Urothelium cell line (cell line): ENCODE measurements at places on chromosomes 1 and 21.
A peak's percentile ranks its signal among the peaks of the same experiment; 100 is the strongest.

DNA sequence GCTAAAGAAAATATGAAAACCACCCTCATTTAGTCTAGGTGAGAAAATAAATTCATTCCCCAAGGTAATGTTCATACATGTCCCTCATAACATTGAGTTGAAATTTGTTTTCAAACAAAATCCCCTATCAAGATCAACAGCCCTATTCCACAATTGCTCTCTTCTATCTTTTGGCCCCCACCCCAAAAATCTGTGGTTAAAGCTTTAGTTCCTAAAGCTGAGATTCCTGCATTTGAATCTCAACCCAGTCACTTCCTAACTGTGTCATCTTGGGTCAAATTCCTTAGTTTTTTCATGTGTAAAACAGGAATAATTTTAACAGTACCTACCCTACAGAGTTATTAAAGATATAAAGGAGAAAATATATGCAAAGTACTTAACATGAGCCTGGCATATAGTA, 22.0 kb downstream of the KIAA0319L start:
- DNase-seq = no peak

GRCh38 chr1:173688300-173688699, 18.6 kb upstream of the ANKRD45 start:
- DNase-seq = no peak

GRCh38 chr1:231799363-231799986, 172.9 kb downstream of the DISC1 start:
- no peak for DNase-seq

DNA sequence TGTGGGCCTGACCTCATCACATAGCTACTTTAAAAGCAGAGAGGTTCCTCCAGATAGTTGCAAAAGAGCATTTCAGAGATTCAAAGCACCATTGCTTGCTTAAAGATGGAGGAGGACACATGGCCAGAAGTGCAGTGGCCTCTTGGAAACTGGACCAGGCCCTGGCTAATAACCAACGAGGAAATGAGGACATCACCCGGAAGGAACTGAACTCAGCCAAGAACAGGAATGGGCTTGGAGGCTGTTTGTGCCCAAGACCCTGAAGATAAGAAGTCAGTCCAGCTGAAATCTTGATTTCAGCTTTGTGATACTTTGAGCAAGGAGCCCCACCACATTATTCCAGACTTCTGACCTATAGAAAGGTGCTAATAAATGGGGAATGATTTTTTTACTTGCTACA, 437.0 kb downstream of the PTPRC start:
- DNase-seq = no peak

DNA sequence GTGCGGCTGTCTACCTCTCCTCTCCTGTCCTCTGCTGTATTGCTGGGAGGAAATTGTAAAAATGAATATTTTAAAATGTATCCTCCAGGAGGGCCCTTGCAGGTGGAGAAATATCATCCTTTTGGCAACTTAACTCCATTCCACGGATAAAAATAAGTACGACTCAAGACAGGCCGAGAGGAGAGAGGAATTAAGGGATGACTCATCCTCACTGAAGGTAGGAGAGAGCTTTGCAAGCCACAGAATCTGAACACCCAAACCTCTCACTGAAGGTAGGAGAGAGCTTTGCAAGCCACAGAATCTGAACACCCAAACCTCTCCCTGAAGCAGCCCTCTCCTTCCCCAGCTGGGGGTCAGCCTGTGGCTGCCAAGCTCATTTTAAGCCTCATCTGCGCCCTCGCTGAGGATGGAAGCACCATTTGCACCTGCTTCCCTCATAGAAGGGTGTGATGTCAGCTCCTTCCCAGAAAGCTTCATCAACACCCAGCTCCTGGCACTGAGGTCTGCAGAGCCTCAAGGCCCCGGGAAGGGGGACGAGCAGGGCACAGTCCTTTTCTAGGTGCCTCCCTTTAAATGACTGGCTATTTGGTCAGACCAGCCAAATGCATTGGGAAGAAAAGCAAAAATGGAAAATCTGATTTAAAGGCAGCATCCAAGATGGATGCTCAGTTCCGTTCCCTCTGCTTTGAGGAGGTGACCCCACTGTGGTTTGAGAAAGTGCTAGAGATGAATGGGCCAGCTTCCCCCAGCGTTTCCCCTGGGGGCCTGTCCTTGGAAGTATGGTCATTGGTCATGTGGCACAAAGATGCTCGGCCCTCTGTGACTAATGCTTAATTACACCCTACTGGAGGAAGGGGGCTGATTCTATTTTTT, 12.9 kb upstream of the SELENON start:
- no peak for DNase-seq

GRCh38 chr1:94236630-94237290, 624 bp downstream of the ARHGAP29 start:
- peak; percentile 31 for DNase-seq

- peak; percentile 80 for DNase-seq
Observed at GRCh38 chr1:169113613-169114119, 7.2 kb downstream of the ATP1B1 start.

DNA sequence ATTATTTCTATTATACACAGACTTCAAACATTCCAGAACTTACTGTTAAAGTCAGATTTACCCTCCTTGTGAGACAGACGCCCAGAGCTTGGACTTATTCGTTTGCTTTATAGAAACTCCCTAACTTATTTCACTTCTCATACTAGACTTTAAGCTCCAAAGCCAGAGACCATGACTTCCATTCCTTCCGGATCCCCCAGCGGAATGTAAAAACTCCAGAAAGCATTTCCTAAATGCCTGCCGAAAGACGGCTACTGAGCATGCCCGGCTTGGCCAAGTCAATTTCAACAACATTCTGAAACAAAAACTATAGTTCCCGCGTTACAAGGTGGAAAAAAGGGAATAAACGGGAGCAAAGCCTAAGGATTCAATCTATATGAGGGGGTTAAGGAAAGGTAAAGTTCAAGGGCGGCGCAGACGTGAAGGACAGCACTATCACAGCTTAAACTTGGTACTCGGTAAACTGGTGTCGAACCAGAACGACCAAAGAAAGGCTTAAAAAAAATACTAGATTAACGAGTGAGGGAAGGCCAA, 1.1 kb downstream of the USP48 start:
- DNase-seq = no peak

DNA sequence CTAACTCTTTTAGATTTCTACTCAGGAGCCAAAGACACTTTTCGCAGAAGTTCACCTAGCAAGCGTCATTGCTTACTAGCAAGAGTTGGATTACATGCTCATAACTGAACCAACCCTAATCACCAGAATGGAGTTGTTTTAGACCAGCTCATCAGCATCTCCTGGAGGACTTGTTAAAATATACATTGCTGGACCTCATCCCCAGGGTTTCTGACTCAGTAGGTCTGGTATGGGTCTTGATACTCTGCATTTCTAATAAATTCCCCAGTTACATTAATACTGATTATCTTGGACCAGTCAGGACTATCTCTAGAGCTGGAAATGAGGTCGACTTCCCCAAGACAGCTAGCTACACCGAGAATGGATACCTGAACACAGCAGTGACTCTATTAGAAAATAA, 9.7 kb upstream of the PRDX6 start:
- no peak for DNase-seq

- DNase-seq = peak; percentile 63
Observed at GRCh38 chr1:109151146-109151990, 37.5 kb downstream of the ELAPOR1 start.

GRCh38 chr1:169707912-169708604, 3.4 kb downstream of the SELL start:
- DNase-seq = no peak

DNA sequence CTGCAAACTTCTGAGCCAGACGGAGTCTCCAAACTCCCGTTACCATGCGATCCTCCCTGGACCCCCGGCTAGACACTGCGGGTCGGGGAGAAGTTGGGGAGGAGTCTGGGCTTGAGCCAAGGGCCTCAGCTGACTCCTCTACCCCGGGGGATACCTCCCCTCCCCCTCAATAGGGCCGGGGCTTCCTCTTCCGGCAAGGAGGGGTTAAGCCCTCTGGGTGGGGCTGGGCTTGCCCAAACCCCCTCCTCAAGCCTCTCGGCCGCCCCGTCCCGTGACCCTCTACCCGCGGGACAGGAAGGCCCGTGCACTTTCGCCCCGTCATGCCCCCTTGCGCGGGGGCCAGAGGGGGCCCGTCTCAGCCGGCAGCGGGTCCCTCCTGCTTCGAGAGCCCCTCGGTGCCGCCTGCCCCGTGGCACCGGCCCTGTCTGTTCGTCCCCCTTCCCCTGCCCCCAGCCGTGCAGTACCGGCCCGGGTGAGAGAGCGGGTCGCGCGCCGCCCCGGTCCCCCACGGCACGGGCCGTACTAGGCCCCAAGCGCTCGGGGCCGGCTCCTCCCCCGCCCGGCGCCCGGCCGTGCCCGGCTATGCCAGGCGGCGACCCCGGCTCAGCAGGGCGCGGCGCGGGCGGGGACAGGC, 652 bp downstream of the ARL8A start:
- DNase-seq = peak; percentile 46

GRCh38 chr21:35565204-35565611, 495.1 kb downstream of the SETD4 start:
- DNase-seq = peak; percentile 33

GRCh38 chr1:201890223-201890622, 1.5 kb downstream of the SHISA4 start:
- DNase-seq = no peak

DNA sequence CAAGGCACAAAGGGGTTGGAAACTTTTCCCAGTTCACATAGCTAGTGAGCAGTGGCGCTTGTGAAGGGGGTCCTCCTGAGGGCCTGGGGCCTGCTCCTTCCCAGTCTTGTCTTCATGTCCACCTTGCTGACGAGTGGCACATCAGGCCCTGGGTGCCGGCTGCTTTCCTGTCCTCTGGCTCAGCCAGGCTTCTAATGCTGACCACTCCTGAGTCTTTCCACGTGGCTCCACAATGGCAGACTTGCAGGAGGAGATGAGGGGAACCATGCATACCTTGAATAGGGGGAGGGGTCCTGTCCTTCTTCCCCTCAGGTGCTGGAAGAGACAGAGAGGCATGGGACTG, 38.7 kb downstream of the MAPKAPK2 start:
- DNase-seq = no peak

GRCh38 chr1:50343323-50343722, 79.9 kb downstream of the DMRTA2 start:
- DNase-seq = no peak

- no peak for DNase-seq
Observed at GRCh38 chr1:223811634-223812101, 34.1 kb downstream of the TP53BP2 start.

- DNase-seq = no peak
Observed at GRCh38 chr1:82646888-82647287, 846.2 kb downstream of the ADGRL2 start.

GRCh38 chr1:188427642-188428041, 1598.9 kb downstream of the PLA2G4A start:
- DNase-seq = no peak
